ENCODE measurements at places on chromosomes 5 and 9.

DNA sequence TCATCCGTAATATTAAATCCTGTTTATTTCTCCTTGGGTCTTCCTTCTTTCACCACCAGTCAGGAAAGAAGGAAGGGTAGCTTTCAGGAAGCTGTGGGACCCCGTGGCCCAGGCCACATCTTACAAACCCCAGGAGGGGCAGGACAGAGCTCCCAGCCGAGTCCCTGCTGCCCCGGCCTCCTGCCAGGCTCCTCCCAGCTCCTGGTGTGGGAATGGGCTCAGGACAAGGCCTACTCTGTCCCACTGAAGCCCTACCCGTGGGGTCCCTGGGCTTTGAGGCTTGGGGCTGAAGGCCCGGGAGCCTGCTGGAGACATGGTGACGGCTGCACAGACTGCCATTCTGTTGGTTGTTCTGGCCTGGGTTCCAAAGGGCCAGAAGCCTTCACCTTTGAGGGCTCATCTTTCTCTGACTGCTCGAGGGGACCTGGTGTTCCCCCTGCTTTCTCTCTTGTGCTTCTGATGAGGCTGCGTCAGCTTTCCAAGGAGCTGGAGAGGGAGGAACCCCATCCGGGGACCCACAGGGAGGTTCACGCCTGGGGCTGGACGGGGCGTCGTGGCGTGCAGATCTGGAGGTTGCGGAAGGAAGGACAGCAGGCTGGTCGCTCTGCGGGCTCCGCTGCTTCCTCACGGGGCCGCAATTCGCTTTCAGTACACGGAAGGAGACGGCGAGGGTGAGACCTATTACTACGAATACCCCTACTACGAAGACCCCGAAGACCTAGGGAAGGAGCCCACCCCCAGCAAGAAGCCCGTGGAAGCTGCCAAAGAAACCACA lies 86.6 kb downstream of the COL5A1 start:
- DNase-seq: no peak

- DNase-seq: no peak
Measured at GRCh38 chr9:93578844-93579243, 2.5 kb downstream of the PHF2 start.

DNA sequence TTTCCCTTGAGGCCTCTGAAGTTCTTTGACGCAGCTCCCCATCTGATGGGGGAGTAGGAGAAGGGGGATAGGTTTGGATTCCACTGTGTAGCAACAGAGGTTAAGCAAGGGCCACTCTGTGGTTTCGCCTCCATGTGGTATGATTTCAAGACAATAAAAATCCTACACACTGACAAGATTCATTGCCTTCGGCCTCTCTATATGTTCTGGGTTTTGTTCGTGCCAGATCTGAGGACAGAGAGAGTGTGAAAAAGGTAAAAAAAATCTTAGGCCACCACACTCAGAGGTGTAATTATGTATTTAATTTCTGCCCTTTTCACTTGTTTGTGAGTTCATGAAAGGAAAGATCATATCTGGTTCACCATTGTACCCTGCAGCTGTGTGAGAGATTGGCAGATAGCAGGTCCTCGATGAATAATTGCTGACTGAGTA lies 715.2 kb upstream of the ZNF608 start:
- DNase-seq: no peak

DNA sequence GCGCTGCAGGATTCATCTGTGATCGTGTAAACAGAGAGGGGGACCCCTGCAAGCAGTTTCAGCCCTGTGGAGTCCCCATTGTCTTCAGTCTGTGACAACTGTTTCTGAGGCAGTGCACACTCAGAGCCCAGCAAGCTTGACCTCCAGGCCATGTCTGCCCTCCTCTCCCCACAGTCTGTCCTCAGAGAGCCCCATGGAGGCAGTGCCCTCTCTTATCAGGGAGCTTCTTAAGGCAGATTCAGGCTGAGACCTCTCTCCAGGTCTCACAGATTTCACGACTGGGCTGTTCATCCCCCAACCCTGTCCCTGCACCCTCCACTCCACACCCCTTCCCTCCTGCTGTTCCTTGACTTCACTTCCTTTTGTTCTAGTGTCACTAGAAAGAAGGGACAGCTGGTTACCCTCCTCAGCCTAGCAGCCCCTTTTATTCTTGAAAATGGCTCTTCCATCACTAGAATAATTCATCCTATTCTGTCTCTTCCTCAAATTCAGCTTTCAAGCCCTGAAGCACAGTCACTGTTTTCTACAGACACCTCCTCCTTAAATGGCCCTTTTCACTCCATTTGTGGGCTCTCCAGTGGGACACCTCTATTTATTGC lies 218.4 kb downstream of the MED10 start:
- no peak for DNase-seq

DNA sequence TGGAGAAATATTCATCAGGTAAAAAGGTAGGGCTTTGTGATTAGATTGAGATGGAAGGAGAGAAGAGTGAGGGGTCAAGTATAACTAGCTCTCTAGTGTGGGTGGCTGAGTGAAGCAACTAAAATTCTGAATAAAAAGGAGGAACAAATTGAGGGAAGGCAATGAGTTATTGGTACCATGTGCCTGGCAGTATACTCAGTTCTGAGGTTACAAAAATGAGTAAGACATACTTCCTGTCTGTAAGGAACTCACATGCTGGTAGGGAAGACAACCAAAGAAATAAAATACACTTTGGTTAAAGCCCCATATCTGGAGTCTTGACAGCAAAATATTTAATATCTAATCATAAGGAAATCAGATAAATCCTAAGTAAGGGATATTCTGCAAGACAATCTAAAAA lies 476.8 kb upstream of the C9orf72 start:
- no peak for DNase-seq
